ENCODE measurements at places on chromosomes 12 and 14.
A peak's percentile ranks its signal among the peaks of the same experiment; 100 is the strongest.

DNA sequence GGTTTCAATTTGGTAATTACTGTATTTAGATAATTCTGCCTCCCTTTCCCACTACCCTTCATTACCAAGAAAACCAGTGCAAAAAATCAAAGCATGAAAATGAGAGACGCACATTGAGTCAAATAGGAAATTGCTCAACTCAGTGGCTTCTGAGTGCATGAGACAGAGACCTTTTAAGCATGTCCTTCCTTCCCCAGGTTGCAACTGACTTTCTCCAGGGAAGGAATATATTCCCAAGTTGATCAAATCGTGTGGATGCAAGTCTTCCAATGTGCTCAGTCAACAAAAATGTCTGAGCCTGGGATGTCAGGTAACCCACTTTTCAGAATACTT lies 12.9 kb downstream of the BMP4 start:
- no peak for DNase-seq

DNA sequence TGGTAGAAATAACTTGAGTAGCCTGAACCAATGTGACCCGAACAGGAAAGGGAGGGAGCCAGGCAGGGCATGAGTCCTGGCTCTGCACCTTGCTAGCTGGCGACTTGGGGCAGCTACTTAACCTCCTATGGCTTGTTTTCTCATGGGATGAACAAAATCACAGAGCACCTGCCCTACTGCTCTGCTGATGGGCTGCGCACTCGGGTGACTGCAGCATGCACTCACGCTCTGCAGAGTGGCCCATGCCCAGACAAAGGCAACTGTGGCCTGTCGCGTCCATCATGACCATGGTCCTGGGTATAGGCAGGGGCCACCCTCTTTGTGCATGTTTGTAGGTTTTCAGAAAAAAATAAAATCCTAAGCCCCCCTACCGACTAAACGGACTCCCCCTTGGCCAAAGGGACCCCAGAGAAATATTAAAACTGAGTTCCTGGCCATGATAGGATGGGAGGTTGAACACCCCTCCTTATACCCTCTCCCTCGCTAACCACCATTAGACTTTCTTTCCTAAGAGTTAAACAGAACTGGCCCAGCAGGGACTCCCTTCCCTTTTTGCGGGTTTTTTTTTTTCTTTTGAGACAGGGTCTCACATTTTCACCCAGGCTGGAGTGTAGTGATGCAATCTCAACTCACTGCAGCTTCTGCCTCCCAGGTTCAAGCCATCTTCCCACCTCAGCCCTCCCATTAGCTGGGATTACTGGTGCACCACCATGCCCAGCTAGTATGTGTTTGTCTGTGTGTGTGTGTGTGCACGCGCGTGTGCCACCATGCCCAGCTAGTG lies 32.5 kb downstream of the VWF start:
- no peak for DNase-seq

DNA sequence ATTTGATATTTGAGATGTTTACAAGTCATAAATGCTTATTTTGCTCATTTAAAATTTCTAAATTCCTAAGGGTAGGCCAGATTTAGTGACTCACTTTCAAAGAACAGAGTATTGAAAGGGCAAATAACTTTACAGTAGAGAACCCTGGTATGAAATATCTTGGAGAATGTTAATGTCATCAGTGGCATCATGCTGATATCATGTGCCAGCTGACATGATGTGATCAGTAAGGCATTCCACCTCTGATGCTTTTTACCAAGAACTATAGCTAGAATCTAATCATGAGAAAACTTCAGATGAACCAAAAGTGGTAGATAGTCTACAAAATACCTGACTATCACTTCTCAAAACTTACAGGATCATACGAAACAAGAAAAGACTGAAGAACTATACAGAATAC lies 2.9 kb upstream of the FLRT2 start:
- no peak for DNase-seq

- no peak for DNase-seq
Measured at GRCh38 chr12:45745861-45746277, 16.4 kb downstream of the ARID2 start.

- no peak for DNase-seq
Measured at GRCh38 chr12:125412506-125412905, 347.3 kb downstream of the AACS start.

GRCh38 chr14:93859957-93860356 lies 67.2 kb upstream of the FAM181A start:
- no peak for DNase-seq

GRCh38 chr14:103718572-103718971 lies 3.0 kb downstream of the ZFYVE21 start:
- no peak for DNase-seq

GRCh38 chr12:115240251-115240650 lies 556.3 kb upstream of the TBX3 start:
- DNase-seq = no peak

- DNase-seq = peak; percentile 57
Measured at GRCh38 chr14:23327947-23328744, 6.9 kb downstream of the PABPN1 start.

GRCh38 chr12:51914034-51914923 lies 7.0 kb downstream of the ACVRL1 start:
- no peak for DNase-seq

- DNase-seq = no peak
Measured at GRCh38 chr12:59620326-59620725, 24.5 kb downstream of the SLC16A7 start.

- DNase-seq = no peak
Measured at GRCh38 chr12:88570103-88570502, 10.2 kb downstream of the KITLG start.

DNA sequence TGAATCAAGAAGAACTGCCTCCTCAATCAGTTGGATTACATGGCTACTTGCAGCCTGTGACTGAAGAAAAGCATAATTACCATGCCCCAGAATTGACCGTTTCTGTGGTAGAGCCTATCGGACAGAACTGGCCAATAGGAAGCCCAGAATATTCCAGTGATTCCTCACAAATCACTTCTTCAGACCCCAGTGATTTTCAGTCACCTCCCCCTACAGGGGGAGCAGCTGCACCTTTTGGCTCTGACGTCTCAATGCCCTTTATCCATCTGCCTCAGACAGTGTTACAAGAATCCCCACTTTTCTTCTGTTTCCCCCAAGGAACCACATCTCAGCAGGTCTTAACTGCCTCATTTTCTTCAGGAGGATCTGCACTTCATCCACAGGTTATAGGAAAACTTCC lies 80.8 kb downstream of the RAD52 start:
- no peak for DNase-seq

GRCh38 chr12:53208435-53208834 lies 1.4 kb upstream of the ITGB7 start:
- no peak for DNase-seq

DNA sequence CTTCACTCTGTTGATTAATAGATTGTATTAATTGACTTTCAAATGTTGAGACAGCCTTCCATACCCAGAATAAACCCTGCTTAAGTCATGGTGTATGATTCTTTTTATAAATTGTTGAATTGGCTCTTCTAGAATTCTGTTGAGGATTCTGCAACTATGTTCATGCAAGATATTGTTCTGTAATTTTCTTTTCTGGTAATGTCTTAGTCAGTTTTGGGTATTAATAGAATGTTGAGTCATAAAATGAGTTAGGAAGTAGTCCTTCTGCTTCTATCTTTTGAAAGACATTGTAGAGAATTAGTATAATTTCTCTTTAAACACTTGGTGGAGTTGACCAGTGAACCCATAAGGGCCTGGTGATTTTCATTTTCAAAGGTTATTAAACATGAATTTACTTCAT lies 958.9 kb downstream of the LRFN5 start:
- DNase-seq = no peak

- DNase-seq = no peak
Measured at GRCh38 chr12:26058308-26058707, 66.5 kb downstream of the BHLHE41 start.

GRCh38 chr14:35341454-35341750 lies 49.2 kb downstream of the PSMA6 start:
- DNase-seq = no peak

- no peak for DNase-seq
Measured at GRCh38 chr12:71565535-71565934, 98.1 kb downstream of the ZFC3H1 start.

DNA sequence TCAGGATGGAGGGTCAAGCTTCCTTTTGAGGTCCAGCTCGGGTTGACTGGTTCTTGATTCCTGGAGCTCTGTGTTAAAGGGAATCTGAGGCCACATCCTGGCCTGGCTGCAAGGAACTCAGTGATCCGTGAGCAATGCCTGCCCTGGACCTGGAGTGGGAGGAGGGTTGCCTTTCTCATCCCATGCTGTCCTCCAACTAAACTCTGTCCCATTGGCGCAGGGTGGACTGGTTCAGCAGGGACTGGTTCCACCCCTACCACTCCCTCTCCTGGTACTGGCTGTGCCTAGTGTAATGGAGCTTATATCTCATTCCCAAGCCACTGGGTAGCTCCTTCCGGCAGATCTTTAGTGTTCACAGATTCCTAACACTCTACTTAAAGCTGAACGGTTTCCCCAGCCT lies 3.9 kb upstream of the CMKLR1 start:
- DNase-seq = no peak

- peak; percentile 32 for DNase-seq
Measured at GRCh38 chr12:108594-108993, 42.0 kb downstream of the IQSEC3 start.

GRCh38 chr14:53109105-53110041 lies 43.8 kb downstream of the DDHD1 start:
- peak; percentile 60 for DNase-seq

DNA sequence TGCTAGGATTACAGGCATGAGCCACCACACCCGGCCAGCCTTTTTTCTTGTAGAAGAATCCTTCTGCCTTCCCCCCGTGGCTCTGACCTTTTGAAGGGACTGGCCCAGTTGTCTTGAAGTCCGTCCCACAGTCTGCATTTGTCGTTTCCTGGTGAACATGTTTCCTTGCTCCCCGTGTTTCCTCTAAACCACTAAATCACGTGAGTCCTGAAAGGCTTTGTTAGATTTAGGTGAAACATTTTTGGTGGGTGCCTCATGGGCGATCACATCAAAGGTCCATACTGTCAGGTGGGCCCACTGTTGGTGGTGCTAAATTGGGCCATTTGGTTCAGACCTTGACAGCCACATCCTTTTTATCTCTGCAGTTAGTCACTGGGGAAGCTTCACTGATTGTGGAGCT lies 26.3 kb downstream of the MLXIP start:
- DNase-seq = no peak

- no peak for DNase-seq
Measured at GRCh38 chr14:55448141-55448614, 7.8 kb upstream of the TBPL2 start.

- no peak for DNase-seq
Measured at GRCh38 chr12:52010152-52010622, 3.4 kb downstream of the TAMALIN start.

DNA sequence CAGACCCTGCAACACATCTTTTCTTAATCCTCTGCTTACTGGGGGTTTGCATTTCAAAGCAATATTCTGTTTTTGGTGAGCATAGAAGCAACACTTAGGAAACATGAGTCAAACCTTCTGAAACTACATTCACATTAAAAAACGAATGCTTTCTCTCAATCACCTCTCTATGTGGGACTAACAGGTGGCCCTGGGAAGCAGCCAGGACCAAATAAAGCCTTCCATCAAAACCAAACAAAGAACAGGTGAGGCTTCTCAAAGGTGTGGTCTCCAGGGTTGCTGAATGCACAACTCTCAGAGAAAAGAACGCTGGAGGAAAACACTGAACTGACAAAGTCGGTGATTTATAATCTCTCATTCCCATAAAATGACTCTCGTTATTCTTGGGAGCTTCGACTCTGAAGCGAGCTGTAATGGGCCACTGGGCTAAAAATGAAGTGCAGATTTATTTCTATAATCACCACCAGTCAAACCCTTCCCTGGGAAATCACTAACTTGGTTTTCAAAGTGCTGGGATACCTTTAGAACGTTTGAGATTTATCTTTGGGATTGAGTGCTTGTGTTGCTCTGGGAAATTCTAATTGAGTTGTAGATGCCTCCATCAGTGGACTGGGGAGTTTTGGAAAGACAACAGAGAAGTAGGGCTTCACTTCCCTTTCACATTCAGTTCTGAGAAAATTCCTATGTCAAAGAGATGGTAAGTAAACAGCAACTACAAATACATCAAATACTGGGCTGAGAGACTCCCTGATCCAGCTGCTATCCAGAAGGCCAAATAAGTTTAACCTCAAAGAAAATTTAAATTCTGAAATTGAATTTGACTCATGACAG lies 262.0 kb upstream of the TMPO start:
- DNase-seq = no peak

- no peak for DNase-seq
Measured at GRCh38 chr12:2287151-2287550, 234.4 kb downstream of the CACNA1C start.

DNA sequence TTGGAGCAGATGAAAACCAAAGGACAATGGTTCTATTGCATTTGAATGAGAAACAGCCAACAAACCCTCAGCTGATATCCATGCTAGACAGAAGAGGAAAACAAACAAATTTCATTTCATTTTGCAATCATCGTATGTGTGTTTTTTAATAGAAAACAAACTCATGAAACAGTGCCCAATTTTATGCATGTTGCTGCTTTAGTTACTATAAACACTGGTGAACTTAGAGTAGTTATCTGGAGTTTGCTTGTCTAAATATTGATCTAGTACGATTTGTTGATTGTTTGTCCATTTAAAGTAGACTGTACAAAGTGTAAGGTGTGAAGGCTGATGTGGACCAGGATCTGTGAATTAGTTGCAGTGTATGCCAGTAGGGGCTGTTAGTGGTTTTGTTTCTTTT lies 166.6 kb downstream of the KITLG start:
- DNase-seq = no peak

DNA sequence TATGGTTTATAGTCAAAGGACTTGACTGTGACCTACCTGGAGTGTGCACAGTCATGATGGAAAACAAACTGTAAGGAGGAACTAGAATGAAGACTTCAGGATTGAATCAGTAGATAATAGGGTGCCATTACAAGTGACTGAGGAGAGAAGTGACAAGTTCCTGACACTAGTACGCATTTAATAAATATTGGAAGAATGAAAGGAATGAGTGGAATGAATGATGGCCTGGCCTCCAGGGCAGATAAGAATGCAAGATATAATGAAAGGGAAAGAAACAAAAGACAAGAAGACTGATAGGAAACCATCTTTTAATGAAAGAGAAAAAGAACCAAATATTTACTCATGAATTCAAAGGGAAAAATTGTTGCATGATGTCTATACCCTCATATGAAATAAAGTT lies 44.7 kb upstream of the NEDD1 start:
- DNase-seq = no peak

DNA sequence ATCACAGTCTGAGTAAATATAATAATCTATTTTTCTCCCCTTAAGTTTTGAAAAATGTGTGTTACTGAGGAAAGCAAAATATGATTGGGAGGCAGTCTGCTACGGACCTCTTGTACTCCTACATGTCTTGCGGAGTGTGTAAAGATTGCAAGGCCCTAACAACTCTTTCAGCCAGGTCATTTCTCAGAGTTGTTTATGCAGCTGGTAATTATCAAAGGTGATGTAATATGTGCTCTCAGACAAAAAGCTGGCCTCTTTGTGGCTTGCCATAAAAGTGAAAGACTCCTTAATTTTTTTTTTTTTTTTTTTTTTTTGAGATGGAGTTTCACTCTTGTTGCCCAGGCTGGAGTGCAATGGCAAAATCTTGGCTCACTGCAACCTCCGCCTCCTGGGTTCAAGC lies 40.5 kb upstream of the MON2 start:
- no peak for DNase-seq

- DNase-seq = no peak
Measured at GRCh38 chr12:89801284-89801683, 92.6 kb upstream of the ATP2B1 start.

All from naive thymus-derived CD8-positive, alpha-beta T cell (primary cell).